Fibroblast of the aortic adventitia (primary cell): ENCODE measurements at places on chromosomes 2 and 18.

GRCh38 chr2:47312491-47312850 lies 90.5 kb upstream of the MSH2 start:
- no peak for DNase-seq

DNA sequence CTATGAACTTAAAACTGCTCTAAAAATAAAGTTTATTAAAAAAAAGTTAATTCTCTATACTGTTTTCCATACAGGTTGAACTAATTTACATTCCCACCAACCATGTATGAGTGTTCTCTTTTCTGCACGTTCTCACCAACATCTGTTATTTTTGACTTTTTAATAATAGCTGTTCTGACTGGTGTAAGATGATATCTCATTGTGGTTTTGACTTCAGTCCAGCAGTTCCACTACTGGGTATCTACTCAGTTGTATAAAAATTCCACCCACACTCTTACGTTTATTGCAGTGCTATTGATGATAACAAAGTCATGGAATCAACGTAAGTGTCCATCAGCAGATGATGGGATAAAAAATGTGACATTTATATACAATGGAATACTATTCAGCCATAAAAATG lies 33.7 kb downstream of the SPAG16 start:
- peak; percentile 64 for DNase-seq

DNA sequence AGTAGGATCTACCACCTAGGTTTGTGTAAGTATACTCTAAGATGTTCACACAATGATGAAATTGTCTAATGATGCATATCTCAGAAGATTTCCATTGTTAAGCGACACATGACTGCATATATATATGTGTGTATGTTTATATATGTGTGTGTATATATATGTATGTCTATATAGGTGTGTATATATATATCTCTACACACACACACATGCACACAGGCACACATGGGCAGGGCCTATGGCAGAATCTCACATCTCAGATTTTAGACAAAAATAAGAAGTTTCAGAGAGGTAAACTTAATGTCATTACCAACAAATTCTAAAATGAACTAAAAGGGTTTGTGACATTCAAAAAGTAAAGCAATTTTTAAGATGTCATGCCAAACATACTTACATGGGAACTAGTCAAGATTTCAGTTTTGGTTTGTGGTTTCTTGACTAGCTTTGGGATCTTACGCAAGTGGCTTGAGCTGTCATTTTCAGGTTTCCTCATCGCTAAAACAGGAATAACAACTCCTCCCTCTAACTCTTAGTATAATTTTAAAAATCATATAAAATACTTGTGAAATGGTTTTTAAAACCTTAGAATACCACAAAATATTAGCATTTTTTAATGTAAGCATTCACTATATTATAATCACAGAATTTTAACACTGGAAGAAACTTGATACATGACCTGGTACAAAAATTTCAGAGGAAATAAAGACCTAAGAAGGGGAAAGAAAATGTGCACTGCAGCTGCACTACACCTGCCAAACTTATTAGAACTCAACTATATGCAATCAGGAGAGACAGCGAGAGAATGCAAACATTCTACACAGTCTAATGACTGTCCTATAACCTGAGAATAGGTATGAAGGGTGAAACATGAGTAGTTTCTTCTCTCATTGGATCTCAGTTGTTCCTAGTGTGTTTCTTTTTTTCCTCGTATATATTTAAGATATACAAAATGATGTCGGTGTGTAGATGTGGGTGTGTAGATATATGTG lies 75.7 kb downstream of the TTC21B start:
- peak; percentile 66 for DNase-seq

GRCh38 chr18:67913040-67913439 lies 396.5 kb upstream of the DSEL start:
- DNase-seq: no peak

- peak; percentile 87 for DNase-seq
Observed at GRCh38 chr2:233976690-233977294, 59.6 kb downstream of the TRPM8 start.

DNA sequence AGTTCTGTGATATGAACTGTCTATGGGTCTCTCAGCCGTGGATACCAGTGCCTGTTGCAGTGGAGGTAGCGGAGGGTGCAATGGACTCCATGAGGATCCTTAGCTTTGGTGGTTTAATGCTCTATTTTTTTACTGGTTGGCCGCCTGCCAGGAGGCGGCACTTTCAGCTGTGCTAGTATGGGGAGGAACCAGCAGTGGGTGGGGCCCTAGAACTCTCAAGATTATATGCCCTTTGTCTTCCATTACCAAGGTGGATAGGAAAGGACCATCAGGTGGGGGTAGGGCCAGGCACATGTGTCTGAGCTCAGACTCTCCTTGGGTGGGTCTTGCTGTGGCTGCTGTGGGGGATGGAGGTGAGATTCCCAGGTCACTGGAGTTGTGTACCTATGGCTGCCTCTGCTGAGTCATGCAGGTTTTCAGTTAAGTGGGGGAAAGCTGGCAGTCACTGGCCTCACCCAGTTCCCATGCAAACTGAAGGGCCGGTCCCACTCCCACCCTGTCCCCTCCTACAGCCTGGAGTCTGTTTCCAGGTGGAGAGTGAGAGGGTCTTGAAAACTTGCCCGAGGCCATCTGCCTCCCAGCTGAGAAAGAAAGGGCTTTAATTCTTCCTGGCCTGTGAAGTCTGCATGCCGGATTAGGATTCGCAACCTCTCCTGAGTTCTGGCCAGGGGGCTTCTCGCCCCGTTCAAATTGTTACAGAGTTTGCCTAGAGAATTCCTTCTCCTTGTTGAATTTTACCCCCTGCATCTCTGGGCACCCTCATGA lies 14.5 kb downstream of the KCNS3 start:
- no peak for DNase-seq

DNA sequence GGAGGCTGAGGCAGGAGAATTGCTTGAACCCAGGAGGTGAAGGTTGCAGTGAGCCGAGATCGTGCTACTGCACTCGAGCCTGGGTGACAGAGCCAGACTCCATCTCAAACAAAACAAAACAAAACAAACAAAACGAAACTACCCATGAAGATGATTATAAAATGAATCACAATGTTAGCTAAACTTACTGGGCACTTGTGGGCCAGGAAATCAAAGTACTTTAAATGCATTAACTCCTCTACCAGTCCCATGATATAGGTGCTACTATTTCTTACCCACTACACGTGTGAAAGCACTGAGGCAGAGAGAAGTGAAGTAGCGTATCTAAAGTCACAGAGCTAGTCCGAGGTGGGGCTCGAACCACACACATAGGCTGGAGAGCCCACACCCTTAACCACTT lies 53.6 kb downstream of the POLE4 start:
- DNase-seq: no peak

DNA sequence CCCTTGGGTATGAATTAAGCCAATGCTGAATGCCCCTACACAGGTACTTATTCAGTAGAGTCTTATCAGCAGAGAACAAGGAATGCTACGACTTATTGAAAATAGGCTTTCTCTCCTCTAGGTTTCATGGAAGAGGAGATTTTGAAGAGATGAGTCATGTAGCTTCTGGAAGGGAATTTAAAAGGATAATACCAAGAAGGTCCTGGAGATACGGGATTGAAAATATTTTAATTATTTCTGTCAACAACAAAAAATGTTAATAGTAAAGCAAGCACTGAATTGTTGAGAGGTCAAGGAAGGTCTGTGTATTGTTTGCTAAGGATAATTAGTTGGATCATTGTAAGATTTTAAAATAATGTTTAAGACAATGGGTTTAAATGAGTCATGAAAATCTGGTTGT lies 293.0 kb upstream of the SPHKAP start:
- DNase-seq: peak; percentile 68

DNA sequence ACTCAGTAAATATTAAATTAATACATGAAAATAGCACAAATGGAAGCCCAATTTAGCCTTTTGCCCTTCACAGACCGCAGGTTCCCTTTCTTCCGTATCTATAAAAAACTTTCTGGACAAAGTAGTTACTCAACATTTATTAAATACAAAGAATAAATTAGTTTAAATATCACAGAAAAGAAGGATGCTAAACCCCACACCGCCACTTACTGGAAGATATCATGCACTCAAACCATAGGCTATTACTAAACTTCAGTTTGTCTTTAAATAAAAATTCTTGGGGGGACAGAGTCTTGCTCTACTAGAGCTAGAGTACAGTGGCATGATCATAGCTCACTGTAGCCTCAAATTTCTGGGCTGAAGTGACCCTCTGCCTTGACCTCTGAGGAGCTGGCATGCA lies 120.7 kb upstream of the FHL2 start:
- peak; percentile 61 for DNase-seq

GRCh38 chr2:58762176-58762781 lies 521.2 kb upstream of the FANCL start:
- peak; percentile 20 for DNase-seq

GRCh38 chr2:108617617-108618016 lies 83.3 kb downstream of the LIMS1 start:
- no peak for DNase-seq

- peak; percentile 39 for DNase-seq
Observed at GRCh38 chr2:112474844-112475486, 7.0 kb upstream of the TTL start.

GRCh38 chr18:62979176-62979575 lies 263.8 kb downstream of the PHLPP1 start:
- peak; percentile 42 for DNase-seq

DNA sequence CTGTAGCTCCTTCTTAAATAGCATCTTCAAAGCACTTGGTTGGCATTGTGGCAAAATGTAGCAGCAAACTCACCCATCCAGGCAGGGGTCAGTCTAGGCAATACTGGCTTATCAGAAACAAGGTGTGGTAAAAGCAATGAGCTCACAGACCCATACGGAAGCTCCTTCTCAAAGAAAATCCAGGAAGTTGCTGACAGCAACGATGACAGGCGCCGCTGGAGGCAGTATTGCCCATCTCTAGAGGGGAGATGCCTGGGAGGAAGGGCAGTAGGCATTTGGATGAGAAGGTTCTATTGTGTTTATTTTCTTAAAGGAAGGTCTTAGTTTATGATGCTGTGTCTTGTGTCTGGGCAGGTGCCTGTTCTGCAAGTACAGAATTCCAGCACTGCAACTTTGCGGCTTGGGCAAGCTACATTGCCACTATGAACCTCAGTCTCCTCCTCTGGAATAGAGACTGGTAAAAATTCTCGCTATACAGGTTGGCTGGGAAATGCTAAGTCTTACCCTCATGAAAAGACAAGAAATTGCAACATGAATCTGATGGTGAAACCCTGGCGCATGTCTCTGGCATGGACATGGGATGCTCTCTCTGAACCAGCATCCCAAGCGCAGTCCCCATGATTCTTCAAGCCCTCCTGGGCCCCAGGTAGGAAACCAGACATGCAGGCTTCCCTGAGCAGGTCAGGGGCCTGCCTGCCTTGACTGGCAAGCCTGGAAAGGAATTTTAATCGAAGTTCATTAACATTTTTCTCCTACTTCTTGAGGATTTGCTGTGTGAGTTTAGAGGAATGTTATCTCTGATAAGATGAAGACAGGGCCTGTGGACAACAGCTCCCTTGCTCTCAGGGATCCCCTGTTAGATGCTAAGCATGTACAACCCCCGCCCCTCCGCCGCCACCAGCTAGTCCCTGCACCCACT lies 156.0 kb downstream of the TFCP2L1 start:
- peak; percentile 1 for DNase-seq

- no peak for DNase-seq
Observed at GRCh38 chr2:47311764-47312490, 91.0 kb upstream of the MSH2 start.

GRCh38 chr2:127145280-127145895 lies 38.4 kb upstream of the BIN1 start:
- DNase-seq: peak; percentile 27

DNA sequence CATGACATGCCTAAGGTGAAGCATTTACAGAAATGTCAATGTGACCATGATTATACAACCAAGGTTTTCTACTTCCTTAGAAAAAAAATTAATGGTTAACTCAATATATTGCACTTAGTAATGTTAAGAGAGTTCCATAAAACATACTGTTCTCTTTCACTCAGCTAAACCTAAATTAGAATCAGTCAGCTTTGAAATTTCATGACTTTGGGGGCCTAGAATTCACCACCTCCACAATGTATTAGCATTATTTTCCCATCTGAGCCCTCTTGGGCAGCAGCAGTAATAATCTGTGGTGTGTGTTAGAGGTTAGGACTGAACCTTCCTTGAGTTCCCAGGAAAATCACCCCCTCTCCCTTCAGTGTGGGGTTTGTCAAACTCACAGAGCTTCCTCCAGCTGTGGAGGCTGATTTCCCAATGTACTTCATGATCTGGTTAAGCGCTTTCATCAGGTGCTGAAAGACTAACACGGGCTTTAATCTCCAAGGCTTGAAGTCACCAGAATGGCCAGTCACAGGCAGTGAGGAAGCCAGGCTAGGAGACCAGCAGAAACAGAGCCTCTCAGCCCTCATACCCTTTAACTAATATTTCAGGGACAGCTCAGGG lies 7.1 kb upstream of the UPP2 start:
- DNase-seq: no peak

DNA sequence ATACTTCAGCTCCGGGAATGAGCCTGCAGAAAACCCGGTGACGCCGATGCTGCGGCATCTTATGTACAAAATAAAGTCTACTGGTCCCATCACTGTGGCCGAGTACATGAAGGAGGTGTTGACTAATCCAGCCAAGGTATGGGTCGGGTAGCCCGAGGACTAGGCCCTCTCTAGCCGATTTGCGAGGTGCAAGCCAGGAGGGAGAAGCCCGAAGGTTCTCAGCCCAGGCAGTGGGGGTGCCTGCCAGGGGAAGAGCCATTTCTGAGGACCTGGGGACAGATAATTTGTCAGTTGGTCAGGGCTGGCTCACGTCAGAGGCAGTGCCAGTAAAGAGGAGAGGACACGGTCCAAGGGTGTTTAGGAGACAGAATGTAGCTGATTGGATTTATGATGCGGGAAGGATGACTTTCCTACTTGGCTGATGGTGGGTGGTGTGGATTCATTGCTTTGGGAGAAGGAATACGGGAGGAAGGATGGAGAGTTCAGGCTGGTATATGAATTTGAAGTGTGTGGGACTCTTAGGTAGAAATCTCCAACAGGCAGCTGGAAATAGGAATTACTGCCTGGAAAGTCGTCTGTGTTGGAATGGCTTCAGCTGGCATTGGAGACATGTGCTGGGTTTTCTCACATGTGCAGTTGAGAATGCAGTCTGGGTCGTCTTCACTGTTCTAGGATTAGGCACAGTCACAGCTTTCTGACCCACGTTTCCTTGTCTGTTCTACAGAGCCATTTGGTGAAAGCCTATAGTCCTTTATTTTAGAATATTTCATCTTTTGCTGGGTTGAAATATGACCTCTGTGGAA lies 874 bp downstream of the NDUFAF7 start:
- DNase-seq: peak; percentile 40
